ENCODE measurements at places on chromosomes 1 and 21. TPM values are rescaled to one million over a fixed set of nuclear protein-coding genes. Genes with fewer than 3 reads are reported as not detected.

GRCh38 chr1:75908717-75909152 is 23.5 kb downstream of the ASB17 start:
- no peak for DNase-seq

GRCh38 chr1:162335126-162335525 is 41.5 kb downstream of the SPATA46 start:
- no peak for DNase-seq

Gene TRNP1
- 16.7 TPM for total RNA-seq

DNA sequence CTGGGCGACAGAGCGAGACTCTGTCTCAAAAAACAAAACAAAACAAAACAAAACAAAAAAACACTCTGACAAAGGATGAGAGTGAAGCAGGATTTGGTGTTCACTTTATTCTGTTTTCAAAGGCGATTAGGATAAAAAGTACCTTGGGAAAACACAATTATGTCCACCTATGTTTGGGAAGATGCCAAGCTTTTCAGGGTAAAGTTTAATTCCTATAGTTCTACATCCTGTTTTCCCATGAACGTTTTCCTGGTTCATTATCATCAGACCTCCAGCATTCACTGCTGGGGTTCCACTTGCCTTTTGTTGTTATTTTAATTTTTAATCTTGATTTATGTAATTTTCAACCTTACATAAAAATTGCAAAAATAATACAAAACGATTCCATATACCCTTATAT is 4.9 kb upstream of the NID1 start:
- no peak for DNase-seq

DNA sequence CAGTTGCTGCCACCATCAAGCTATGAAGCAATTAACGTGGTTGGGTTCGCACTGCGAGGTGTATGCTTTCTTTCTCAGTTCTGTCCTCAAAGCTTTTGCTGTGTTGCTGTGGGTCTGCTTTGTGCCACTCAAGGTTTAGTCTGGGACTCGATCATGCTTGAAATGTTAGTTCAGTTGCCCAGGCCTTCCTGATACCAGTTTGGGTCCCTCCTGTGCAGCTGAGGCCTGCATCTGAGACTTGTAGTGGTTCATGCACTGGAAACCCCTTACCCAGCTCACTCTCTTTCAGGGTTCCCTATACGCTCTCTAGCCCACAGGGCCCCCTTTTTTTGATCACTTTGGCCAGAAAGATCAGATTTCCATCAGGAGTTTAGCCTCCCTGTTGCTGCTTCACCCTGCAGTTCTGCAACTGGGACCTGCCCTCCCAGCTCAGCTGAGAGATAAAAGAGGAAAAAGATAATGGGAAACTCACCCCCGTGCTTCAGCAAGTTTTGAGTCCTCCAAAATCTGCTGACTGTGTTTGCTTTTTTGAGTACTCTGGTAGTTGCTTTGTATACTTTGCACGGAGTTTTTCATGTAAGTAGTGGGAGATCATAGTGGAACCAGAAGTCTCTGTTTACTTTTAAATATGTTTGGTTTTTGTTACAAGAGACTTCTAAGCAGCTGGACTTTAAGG is 317.0 kb downstream of the HHAT start:
- DNase-seq: no peak

GRCh38 chr1:24541711-24542346 is 14.1 kb upstream of the NCMAP start:
- DNase-seq: no peak

DNA sequence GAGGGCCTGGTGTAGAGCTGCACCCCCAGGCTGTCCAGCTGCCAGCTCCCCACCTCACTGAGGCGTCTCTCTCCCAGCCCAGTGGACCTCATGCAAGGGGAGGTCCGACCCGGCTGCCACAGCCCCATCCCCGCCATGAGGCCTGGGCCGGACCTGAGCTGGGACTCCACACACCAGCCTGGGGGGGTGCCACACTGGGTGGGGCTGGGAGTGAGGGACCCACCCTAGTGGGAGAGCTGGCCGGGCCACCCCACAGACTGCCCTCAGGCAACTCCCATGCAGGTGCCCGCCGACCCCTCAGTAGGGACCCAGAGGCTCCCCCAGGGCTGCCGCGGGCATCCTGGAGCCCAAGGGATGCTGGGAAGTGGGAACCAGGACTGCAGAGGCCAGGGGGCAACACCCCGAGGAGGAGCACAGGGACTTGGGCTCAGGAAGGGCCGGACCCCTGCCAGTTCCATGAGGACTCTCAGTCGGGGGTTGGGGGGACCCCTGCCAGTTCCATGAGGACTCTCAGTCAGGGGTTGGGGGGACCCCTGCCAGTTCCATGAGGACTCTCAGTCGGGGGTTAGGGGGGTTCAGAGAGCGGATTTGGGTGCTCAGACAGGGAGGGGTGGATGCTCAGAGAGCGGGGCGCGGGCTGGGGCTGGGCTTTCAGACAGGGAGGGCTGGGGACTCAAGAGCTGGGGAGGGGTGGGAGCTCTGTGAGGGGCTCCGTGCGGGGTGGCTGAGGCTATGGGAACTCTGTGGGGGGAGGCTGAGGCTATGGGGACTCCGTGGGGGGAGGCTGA is 1.2 kb upstream of the RNF223 start:
- no peak for DNase-seq

- DNase-seq: no peak
Observed at GRCh38 chr1:5485968-5486696, 506.1 kb downstream of the NPHP4 start.

DNA sequence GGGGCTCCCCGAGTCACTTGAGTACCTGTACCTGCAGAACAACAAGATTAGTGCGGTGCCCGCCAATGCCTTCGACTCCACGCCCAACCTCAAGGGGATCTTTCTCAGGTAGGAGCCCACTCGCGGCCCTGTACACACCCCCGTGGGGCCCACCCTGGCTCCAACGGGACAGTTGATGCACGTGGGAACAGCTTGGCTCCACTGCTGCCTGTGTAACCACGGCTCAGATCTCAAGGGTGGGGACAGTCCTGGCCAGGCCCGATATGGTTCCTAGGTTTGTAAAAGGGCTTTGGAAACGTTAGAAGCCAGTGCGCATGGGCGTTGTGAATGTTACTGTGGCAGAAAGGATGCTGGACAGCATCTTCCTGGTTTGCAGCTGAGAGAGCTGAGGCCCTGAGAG is 18.8 kb downstream of the PODN start:
- no peak for DNase-seq

DNA sequence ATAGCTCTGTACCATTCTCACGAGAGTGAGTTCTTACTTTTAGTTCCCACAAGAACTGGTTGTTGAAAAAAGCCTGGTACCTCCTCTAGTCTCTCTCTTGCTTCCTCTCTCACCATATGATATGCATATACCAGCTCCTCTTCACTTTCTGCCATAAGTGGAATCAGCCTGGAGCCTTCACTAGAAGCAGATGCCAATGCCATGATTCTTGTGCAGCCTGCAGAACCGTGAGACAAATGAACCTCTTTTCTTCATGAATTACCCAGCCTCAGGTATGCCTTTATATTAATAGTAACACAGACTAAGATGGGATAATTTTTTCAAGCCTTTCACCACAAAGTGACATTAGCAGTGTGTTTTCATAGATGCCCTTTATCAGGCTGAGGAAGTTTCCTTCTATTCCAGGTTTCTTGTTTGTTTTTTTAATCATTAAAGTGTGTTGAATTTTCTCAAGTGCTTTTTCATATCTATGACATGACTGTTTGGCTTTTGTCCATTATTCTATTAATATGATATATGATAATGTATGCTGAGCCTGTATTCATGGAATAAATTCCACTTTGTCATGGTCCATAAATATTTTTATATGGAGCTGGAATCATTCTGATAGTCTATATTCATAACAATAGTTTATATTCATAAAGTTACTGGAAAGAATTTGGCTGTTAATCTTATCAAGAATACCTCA is 40.7 kb upstream of the C1orf185 start:
- no peak for DNase-seq

DNA sequence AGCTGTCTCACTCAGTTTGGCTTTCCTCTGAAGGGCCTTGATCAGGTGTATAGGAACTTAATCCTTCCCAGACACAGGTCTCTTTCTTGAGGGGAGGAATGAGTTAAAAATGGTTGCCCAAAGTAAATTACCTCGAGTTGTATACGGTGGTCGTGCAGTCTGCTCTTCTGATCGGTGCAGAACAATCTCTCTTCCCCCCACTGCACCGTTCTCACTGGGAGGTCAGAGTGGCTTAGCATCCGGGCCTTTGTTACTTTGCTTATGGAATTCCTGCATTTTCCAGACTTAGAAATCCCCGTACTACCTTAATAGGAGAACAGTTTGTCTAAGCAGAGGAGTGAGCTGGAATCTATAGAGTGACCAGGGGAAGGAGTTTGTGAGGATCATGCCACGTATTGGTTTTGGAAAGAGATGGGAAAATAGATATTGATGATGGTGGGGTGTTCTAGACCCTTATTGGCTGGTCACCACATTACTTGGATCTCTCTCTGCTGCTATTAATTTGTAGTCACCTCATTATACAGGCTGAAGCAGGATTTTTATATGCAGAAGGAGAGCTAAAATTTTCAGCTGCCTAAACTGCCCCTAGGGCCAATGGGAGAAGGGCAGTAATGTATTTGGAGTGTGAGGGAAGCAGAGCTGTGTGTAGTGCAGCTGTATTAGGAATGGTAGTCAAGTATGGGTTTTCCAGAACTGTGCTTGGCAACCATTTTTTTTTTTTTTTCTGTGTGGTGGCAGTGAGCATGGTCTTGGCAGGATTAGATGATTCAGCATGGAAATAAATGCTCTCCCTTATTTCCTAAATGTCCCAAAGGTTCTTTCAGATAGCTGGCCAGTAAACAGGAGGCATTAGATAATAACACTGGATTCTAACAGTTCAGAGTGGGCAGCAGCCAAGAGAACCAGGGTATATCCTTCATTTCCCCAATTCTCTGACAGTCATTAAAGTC is 81.5 kb downstream of the NDUFS5 start:
- DNase-seq: peak; percentile 50

GRCh38 chr1:154808261-154808908 is 61.7 kb downstream of the KCNN3 start:
- no peak for DNase-seq
